ENCODE measurements at places on chromosomes 3 and 15.

DNA sequence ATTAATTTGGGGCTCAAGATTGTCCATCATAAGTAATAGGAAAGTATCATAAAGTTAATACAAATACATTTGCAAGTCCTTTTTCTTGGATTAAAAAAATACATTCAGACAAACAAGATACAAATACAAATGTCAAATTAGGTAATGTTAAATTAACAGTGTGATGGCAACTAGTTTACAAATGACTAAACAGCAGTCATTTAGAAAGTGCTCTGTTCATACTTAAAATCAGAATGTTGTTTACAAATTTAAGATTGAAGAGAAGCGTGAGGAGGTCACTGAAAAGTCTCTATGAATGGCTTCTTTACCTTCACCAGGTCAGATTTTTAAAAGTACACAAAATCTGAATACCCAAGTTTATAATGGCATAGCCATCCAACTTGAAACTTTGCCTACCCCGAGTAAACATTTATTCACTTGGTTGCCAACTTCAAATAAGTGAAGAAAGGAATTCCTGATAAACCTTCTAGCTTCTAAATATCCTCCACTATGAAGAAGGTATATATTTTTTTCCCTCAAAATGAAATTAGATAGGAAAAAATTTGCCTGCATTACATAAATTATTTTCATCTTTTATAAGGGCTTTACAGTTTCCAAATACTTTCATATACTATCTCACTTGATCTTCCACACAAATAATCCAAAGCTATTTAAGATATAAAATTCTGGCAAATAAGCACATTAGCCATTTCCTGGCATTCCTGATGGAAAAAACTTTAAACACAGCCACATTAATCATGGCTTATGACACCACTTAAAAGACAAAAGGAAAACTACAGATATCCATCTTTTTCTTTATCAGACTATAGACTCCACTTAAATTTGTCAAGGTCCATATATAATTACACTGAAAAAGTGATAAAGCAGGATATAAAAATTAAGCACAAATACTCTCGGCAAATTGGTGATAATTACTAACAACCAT, 11.5 kb upstream of the NEK10 start:
- DNase-seq: no peak

GRCh38 chr3:61903931-61904657, 342.7 kb downstream of the PTPRG start:
- no peak for DNase-seq

- no peak for DNase-seq
These were observed 397.4 kb downstream of the OTOL1 start for GRCh38 chr3:161893972-161894371.

DNA sequence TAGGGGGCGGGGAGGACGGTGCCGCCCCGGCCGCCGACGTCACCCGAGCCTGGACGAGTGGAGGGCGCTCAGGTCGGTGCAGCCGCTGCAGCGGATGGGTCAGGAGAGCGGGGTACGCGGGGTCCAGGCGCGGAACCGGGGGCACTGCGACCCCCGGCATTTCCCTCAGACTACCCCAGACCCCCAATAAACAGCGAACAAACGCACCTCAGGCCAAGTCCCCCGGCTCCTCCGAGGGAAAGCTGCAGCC, 78.9 kb downstream of the IQSEC1 start:
- DNase-seq: no peak

GRCh38 chr3:110629917-110630316, 441.7 kb upstream of the NECTIN3 start:
- DNase-seq: no peak

DNA sequence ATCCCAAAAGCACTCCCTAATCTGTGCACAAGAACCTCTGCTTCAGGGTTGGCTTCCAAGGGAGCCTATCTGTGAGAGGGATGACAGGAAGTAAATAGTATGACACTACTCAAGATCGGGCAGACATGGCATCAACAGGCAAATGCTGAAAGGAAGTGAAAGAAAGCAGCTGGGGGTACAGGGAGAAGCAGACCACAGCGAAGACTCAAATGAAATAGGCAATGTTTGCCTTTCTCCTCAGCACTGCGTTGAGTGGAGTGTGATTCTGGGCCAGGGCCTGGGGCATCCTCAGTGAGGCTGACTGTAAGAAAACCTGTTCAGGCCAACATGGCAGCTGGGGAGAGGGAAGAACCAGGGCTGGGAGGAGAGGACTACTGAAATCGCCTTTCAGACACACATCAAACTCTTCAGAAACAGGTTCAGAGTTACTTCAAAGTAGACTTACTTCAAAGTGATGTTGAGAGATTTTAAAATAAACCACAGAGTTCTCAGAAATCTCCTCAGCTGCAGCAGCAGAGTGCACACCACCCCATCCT, 96.6 kb downstream of the SLC9A9 start:
- DNase-seq: no peak

- no peak for DNase-seq
These were observed 1059.8 kb downstream of the SI start for GRCh38 chr3:164018500-164018899.

GRCh38 chr3:119308355-119308754, 14.2 kb downstream of the ARHGAP31 start:
- no peak for DNase-seq

- no peak for DNase-seq
These were observed 10.5 kb downstream of the ZNF35 start for GRCh38 chr3:44659015-44659414.

DNA sequence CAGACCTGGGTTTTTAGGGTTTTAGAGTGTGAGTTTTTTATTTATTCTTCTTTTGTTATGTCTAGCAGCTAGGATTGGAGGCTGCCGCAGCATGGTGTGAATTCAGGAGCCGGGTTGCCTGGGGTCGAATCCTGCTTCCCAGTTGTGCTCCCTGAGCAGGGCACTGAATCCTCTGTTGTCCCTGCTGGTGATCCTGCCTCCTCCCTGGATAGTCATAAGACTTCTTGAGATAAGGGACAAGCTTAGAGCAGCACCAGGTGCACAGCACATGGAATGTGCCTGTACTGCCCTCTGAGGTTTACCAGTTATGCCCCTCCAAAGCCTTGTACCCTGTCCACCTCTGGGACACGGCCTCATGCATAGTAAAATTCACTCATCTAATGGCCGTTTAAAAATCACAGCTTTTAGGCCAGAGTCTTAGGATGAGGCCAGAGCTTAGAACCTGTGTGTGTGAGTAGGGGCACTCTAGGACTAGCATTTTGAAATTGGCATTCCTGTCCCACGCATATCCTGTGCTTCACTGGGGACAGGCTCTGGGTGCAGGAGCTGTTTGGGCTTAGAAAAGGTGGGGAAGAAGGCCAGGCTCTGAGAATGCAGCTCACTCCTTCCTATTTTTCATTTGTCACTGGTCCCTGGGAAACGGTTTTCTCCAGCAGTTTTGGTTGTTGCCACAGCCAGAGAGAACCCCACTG, 47.7 kb downstream of the CHCHD6 start:
- DNase-seq: peak; percentile 36

- DNase-seq: no peak
These were observed 59.9 kb downstream of the SEC22A start for GRCh38 chr3:123261666-123262065.

- no peak for DNase-seq
These were observed 26.4 kb downstream of the BCL2L10 start for GRCh38 chr15:52086011-52086786.

DNA sequence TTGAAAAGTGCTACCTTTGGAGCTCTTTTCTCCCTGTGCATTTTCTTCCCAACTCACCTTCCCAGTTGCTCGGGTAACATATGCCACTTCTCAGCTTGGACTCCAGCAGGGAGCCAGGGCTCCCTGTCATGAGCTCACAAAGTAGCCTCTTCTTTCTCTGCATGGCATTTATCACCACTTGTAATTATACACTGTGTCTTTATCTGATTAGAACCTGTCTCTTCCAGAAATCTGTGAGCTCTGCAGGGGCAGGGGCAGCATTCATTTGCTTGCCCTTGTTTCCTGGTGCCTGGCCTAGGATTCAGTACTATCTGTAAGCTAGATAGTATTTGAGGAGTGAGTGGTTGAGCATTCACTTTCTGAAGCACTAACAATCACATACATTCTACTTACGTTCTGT, 100.9 kb downstream of the CLSTN2 start:
- DNase-seq: no peak

DNA sequence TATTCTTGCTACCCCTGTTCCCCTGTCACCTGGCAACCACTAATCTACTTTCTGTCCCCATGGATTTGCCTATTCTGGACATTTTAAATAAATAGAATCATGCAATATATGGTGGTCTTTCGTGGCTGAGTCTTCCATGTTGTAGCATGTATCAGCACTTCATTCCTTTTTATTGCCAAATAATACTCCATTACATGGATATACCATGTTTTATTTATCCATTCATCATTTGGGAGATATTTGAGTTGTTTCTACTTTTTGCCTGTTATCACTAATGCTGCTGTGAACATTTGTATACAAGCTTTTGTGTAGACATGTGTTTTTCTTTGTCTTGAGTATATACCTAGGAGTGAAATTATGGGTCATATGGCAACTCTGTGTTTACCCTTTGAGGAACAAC, 50.6 kb downstream of the NR2C2 start:
- DNase-seq: no peak

- DNase-seq: no peak
These were observed 101.5 kb upstream of the SLC6A6 start for GRCh38 chr3:14300721-14301399.

DNA sequence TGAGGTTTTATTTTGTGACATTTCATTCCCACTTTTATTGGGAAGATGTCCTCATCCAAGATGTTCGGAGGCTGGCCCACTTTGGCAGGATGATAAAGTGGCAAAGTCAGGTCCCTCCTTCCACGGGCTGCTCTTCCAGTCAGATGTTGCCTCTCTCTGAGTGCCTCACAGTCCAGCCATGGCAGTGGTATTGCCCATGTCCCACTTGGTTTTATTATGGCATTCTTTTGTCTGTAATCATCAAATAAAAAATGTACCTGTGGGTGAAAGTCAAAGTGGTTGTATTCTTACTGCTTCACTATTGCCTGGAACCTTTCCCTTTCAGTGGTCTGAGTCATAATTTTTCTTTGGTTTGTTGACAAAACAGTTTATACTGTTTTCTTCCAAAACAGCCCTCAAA, 20.2 kb downstream of the ARNT2 start:
- no peak for DNase-seq

DNA sequence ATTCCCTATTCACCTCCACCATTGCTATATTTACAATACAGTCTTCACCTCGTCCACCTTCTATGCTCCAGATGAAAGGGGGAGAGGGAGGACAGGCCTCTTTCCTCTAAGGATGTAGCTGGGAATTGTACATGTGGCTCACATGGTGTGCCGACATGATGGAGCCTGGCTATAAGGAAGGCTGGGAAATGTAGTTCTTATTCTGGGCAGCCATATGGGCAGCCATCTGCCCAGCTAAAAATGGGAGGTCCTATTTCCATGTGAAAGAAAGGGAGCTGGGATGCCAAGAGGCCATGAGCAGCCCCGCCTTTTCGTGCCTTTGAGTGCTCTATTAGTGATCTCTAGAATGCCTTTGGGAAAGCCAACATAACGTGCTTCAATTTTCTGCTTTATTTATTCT, 27.1 kb upstream of the MGLL start:
- no peak for DNase-seq

DNA sequence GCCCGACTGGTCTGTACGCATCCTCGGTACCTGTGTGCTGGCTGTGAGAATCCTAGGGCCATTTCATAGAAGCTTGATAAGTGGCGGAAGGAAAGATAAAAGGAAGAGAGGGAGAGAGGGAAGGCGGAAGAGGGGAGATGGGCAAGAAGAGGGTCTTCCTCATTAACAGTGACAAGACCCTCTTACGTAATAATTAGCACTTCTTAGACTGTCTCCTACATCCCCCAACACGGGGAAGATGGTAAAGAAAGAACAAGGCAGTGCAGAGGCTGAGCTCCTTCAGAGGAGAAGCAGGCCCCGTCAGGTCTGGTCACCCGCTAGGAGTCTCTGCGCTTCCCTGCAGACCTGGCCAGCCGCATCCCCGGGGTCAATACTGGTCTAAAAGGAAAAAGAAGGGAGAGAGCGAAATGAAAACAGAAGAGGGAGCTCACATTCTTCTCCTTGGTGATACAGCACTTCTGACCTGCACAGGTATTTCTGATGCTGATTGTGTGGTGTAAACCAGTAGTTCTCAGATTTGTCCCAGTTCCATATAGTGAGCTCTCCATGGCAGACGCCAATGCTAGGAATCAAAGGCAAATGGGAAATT, 19.0 kb upstream of the FAM240A start:
- no peak for DNase-seq

DNA sequence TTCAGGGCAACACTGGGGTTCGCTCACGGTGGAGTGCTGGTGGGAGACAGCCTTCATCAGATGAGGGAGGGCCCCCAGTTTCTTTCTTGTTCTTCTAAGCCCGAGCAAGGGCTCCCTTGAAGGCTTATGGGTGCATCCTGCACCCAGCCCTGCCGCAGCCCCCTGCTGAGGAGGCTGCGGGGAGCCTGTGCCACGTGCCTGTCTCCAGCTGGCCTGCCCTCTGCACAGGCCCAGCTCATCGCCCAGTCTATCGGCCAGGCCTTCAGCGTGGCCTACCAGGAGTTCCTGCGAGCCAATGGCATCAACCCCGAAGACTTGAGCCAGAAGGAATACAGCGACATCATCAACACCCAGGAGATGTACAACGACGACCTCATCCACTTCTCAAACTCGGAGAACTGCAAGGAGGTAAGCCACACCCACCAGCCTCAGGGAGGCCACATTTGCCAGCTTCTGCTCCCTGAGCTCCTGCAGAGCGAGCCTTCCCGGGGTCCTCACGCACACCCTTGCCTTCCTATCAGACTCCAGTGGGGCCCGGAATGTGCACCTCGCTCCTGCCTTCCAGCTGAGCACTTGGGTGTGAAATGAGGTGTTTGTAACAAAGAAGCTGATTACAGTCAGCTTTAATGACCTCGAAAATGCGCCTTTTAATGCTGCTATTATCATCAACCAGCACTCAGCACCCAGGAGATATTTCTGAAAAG, 164.3 kb downstream of the NSMCE3 start:
- DNase-seq: no peak

DNA sequence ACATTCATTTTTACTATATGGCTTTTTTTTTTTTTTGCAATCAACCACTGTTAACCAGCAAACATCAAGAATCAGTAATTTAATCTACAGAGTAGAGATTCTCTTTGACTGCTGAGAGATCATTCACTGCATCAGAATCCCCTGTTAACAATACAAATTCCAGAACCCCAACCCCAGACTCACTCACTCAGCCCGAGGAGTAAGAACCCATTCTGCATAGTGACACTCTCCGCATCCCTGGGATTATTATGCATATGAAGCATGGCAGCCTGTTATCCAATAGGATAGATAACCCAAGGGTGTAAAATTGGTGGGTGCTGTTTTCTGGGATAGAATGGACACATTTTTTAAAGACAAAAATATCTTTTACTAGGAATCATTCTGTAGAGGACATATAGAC, 76.3 kb upstream of the CCDC39 start:
- no peak for DNase-seq

- peak; percentile 57 for DNase-seq
These were observed 90.2 kb downstream of the CERS3 start for GRCh38 chr15:100438570-100438969.

DNA sequence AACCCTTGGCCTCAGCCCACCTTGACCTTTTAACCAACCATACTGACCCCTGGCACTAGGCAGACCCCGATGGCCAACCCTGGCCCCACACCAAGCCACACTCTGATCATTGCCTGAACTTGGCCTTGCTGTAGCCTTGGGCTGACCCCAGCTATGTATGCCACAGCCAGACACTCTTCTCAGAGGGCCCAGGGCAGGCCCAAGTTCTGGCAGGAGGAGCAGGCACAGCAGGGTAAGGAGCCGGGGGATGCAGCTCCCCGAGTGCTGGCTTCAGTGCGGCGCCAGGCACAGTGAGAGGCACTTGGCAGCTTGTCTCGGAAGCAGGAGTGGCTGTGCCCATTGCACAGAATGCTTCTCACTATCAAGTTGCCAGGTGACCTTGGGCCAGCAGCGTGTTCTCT, 22.3 kb downstream of the PRR20G start:
- no peak for DNase-seq

Measured in large intestine (tissue), 12 donors.